ENCODE measurements at places on chromosomes 6 and 20. TPM values are rescaled to one million over a fixed set of nuclear protein-coding genes. Genes with fewer than 3 reads are reported as not detected.

ESR1 gene
- 0.92 TPM for total RNA-seq

DYNLT2 gene
- total RNA-seq = 2.5 TPM

SMLR1 gene
- total RNA-seq = not detected

FAM162B gene
- total RNA-seq = 2.8 TPM

PACSIN1 gene
- total RNA-seq = 13.6 TPM
